ENCODE measurements at places on chromosomes 1 and 21.

GRCh38 chr1:157932069-157932468 is 61.4 kb upstream of the KIRREL1 start:
- no peak for DNase-seq

DNA sequence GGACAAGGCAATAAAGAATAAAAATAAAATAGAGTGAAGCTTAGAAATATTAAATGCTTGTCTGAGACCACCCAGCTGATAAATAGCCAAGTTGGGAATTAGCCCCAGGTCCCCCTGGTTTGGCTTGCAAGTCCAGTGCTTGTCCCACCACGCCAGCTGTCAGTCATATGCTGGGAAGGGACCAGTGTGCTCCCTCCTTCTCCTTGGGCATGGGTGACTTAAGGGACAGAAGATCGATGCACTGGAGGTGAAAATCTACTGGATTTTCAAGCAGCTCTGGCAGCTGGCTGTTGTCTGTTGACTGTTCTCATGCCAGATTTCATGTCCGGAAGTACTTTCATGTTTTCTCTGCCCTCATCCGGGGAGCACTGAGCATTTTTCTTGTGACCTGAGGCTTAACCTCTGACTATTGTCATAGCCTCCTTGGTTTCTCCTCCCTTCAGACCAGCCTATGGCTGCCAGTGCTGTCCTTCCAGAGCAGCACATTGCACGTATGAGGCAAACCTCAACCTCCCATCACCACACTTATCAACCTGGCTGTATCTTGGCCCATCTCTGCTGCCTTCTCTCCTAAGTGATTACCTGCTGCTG is 12.4 kb downstream of the LMOD1 start:
- DNase-seq: no peak

DNA sequence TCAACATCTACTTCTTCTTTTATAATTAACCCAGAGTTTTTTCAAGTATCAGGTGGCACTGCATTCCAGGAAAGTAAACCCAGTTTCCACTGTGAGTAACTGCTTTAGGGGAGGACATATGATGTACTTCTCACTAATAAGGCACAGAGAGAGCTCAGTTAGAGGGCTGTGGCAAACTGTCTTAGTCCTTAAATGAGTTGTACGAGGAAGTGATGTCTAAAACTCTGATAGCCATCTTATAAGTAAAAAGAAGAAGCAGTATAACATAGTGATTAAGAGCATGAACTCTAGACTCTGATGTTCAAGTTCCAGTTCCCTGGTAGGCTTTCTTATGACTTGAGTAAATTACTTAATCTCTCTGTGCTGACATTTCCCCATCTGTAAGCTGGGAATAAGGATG is 58.7 kb upstream of the PTGS2 start:
- DNase-seq: peak; percentile 49

GRCh38 chr1:1253314-1253713 is 6.8 kb upstream of the C1QTNF12 start:
- DNase-seq: no peak

DNA sequence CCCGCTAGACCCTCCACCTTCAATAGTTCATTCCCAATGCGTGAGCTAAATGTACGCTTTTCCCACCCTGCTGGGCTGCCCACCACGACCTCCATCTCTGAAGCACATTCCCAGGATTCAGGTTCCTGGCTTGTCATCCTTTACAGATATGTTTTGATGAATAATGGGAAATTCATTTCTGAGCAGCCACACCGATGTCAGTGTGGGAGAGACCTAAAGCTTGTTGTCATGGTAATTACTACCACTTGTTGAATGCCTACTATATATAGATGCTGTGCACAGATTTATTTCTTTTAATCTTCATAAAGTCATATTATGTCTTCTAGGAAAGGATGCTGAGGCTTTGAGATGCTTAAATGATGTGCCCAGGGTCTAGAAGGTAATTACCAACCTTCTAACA is 8.0 kb downstream of the RCSD1 start:
- no peak for DNase-seq

- peak; percentile 22 for DNase-seq
Measured at GRCh38 chr1:214603819-214604252, 841 bp downstream of the CENPF start.

- DNase-seq: no peak
Measured at GRCh38 chr1:232317350-232317749, 312.6 kb downstream of the SIPA1L2 start.

DNA sequence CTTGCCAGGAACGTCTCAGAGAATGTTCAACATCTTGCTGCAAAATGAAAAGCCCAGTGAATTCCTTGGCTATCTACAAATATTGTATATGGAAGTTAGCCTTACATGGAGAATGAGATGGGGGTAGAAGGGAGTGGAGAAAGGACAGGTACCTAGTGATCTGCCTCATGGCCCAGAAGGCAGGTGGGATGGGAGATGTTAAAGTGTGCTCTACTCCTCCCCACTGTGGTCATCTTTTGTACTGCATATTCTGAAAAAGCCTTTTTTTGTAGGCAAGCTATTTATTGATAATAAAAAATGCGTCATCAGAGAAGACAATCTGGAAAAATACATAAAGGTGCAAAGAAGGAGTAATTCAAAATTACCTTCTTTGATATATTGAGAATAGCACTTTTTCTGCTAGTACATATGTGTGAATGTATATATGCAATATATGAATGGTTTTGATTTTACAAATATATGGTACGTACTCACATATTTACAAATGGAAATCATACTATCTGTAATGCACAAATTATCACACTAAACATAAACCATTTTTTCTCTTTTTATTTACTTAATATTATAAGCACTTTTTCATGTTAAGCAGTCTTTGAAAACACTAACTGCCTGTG is 19.1 kb upstream of the SLC5A9 start:
- peak; percentile 42 for DNase-seq

- DNase-seq: no peak
Measured at GRCh38 chr1:36796106-36796590, 238.2 kb downstream of the GRIK3 start.

- DNase-seq: no peak
Measured at GRCh38 chr1:197424380-197424779, 156.3 kb downstream of the CRB1 start.
